ENCODE measurements at places on chromosomes 2 and 18.

GRCh38 chr2:178152033-178152432 lies 39.8 kb downstream of the RBM45 start:
- no peak for DNase-seq

DNA sequence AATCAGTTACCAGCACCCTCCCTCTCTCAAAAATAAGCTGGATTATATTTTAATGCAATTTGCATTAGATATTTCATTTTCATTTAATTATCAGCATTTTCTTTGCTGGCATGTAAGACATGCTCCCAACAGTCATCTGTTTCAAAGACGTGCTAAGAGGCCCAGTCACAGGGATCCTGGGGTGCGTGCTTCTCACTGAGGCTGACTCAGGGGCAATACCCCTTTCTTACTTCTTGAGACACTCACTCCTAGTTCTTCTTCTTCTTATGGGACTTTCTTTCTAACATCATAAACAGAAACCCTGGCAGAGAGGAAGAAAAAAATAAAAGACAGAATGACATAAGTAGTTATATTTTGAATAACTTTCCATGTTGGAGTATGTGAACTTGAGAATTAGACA lies 372.1 kb upstream of the MEX3C start:
- no peak for DNase-seq

- no peak for DNase-seq
These were observed 252.8 kb downstream of the LRP1B start for GRCh38 chr2:141878016-141878415.

GRCh38 chr2:143588746-143589145 lies 459.5 kb downstream of the ARHGAP15 start:
- no peak for DNase-seq

- DNase-seq: no peak
These were observed 137.9 kb upstream of the RAB12 start for GRCh38 chr18:8471372-8471771.

GRCh38 chr2:144518748-144519596 lies 947 bp downstream of the ZEB2 start:
- no peak for DNase-seq

DNA sequence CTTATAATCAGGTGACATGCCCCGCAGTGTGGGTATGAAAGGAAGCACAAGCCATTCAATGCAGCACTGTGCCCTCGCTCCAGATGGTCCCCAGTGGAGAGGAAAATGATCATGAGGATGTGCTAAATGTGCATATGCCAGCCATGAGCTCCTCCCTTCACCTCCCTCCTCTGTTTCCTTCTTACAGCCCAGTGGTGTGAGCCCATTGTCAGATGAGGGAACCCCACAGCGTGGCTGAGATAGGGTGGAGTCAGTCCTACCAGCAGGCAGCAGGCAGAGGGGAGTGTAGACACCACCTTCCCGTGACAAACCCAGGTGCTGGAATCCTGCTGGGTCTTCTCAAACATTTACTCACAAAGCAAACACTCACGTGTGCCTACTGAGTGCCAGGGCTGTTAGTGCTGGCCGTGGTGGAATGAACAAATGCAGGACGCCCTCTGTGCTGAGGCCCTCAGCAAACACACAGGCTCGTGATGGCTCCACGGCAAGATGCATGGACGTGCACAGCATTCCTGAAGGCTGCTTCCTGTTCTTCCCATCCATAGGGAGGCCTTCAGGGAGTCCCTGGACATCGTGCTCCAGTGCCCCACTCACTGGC lies 181.7 kb upstream of the TPO start:
- DNase-seq: no peak

DNA sequence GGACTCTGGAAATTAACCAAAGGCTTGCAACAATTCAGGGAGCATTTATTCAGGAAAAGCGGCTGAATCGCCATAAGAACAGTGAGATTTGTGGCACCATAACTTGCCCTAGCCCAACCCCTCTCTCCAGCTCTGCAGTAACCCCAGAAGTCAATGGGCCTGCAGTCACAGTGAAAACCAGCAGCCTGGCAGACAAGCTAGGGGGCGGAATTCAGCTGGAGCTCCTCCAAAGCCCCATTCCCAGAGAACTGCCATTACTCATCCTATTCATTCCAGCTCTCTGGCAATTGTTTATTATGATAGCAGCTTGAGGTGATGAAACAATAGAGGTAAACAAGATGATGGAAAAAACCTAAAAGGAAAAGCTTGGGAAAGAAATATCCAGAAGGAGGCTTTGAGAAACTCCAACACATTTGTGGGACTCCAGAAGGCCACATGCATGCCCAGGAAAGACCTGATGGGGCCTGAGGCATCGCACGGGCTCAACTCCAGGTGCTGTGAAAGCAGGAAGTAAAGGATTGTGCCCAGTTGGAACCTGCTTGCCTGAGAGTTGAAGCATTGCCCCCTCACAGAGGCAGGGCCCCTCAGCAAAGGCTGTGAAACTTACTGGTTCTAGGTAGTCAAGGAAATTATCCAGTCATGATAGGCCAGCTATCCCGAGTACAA lies 126.7 kb downstream of the TWIST2 start:
- no peak for DNase-seq

- no peak for DNase-seq
These were observed 70.2 kb upstream of the MGAT5 start for GRCh38 chr2:134183679-134184078.

DNA sequence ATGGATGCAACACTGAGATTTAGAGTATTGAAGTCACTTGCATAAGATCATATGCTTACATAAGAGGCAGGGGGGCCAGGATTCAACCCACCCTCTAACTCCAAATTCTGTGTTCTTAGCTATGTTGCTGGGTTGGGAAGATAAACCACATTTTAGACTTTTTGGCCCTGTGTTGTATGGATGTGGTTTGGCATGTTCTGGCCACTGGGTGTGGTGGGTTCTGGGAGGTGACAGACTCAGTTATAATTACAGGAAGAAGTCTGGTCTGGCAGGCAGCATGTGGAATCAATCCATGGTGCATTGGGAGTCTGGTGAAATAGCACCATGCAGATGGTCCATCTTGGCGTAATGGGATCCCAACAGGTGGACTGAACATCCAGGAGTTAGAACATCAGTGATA lies 138.9 kb downstream of the LTBP1 start:
- DNase-seq: no peak

GRCh38 chr2:14896330-14897030 lies 264.0 kb downstream of the LRATD1 start:
- DNase-seq: no peak

Data from retina (tissue), 1 donor.